Eye (tissue), 1 donor: ENCODE measurements at places on chromosomes 7 and 10.
A peak's percentile ranks its signal among the peaks of the same experiment; 100 is the strongest.

DNA sequence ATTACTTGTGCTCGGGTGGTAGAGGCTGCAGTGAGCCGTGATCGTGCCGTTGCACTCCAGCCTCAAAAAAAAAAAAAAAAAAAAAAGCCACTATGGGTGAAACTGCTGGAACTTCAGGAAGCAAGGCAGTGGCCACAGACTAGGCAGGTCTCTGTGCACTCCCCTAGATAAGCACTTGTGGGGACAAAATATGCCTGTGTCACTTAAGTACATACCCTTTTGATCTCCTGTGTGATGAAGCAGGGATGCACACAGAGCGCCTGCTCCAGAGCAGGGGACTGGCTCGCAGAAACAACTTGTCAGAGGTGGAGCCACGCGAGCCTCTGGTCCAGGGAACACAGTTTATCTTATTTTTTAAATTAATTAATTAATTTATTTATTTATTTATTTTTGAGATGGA, 42.9 kb upstream of the PSAP start:
- DNase-seq: no peak

- DNase-seq: no peak
These were observed 7.8 kb downstream of the RNF216 start for GRCh38 chr7:5773661-5774086.

GRCh38 chr7:2387897-2388636, 15.3 kb upstream of the CHST12 start:
- DNase-seq: no peak

GRCh38 chr7:38682606-38683005, 51.4 kb upstream of the AMPH start:
- no peak for DNase-seq

DNA sequence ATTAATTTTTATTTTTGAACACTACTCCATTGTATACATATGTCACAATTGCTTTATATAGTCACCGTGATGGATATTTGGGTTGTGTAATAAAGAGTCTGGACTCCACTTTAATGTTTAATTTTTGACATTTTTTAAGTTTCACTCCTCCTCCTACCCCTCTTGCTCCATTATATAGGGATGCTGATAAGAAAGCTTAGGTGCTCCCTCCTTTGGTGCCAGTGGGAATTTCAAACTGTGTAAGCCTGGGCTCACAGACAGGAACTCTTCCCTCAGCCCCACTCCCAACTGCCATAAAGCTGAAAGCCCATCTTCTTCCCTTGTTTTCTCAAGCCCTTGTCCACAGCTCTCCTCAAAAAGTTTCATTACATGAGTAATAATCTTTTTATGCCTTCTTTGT, 47.6 kb downstream of the TWIST1 start:
- DNase-seq: no peak

DNA sequence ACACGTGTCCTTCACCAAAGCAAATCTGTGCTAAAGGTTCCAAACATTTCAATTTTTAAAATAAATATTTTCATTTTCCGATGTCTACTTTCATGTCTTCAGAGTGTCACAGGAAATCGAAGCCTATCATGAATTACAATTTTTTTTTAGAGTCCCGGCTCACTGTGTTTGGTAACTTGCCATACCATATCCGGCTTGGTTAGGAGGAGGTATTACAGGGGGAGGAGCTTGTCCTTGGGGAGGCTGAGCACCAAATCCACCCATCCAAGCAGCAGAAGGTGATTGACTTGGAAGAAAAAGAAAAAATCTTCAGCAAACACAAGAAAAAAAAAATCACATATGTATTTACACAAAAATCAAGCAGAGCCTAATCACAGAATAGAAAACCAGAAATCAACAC, 21.3 kb downstream of the TIAL1 start:
- no peak for DNase-seq

DNA sequence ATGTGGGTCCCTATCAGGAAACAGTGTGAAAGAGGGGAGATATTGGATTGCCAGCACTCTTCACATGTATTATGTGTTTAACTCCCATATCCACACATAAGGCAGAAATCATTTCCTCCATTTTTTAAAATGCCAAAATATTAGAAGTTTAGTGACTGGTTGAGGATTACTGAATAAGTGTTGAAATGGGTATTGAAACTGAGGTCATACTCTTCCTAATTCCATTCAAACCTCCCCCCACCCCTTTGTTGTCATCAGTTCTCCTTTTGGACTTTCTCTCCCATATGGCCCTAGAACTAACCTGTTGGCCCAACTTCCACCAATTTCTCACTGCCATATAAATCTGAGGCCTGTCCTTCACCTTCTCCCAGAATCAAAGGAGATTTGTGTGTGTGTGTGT, 81.6 kb downstream of the EVX1 start:
- DNase-seq: no peak

- no peak for DNase-seq
These were observed 95.0 kb upstream of the DDC start for GRCh38 chr7:50660040-50660829.

DNA sequence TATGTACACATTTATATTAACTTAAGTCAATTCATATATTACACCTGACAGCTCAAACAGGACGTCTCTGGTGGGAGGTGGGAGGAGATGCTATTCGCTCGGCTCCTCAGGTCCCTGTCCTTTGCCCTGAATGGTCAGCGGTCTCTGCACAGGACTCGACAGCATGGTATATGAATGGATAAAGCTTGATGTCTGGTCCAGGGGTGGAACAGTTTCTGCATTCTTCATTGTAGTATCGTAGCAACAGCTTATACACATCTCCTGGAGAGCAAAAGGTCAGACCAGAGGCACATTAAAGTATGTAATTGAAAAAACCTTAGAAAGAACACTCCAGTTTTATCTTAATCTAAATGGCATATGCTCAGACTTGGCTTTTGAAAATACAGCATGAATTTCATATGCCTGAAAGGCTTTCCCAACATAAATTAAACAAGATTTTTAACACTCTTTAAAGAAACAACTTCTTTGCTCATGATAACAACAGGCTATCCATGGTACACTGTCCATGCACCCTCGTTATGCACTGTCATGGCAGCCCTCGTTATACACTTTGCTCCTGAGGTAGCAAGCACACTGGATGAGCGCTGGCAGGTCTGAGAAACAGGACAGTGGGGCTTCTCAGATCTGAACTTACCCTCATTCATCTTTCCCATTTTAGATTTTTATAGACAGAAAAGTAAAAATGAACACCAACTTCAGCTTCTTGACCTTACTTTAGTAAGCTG, 57.3 kb upstream of the OGDHL start:
- DNase-seq: no peak

- peak; percentile 37 for DNase-seq
These were observed 143.8 kb downstream of the TEX36 start for GRCh38 chr10:125538947-125539731.

DNA sequence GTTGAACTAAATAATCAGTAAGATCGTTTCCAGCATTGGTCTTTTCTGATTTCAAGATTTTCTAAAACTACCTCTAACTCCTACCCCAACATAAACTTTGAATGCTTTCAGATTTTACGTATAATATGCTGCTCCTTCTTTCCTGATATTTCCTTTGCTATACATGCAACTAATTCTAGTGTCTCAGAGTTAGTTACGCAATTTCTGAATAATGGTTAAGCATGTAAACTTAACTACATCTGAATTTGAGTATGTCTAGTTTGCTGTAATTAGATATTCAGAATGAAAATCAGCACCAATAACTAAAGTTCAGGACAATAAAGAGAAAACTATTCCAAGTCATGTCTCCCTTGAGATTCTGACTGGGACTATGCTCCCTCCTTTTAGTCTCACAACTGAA, 71.0 kb downstream of the SEMA3C start:
- DNase-seq: no peak

GRCh38 chr10:133527771-133528271, 658 bp downstream of the CYP2E1 start:
- peak; percentile 1 for DNase-seq

DNA sequence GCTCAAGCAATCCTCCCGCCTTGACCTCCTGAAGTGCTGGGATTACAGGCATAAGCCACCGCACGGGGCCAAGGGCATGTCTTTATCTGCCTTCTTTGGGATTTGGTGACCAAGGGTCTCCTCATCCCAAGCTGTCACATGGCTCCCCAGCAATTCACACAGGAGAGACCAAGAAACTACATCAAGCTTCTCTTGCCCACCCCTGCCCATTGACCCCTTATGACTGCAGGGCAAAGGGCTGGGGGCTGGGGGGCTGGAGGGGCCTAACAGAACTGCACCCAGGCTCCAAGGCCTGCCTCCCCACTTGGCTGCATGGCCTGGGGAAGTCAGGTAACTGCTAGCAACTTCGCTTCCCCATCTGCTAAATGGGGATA, 137.1 kb downstream of the SH3PXD2A start:
- DNase-seq: no peak

DNA sequence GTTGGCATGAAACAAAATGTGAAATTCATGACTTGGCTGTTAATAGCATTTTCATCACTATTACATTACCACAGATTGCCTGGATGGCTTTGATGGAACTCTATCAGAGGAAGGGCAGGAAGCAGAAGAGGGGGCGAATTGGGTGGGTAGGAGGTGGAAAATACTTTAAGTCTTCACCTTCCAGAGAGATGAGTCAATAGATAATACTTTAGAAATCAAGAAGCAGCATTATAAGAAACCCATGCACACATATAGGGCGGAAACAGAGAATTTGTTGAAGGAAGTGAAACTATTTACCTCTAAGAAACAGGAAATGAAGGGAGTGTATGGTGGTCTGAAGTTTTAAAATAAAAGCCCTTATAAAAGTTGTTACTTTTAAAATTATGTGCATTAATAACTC, 152.1 kb upstream of the TARP start:
- DNase-seq: no peak

- no peak for DNase-seq
These were observed 78.7 kb downstream of the HYCC1 start for GRCh38 chr7:22935269-22935668.

DNA sequence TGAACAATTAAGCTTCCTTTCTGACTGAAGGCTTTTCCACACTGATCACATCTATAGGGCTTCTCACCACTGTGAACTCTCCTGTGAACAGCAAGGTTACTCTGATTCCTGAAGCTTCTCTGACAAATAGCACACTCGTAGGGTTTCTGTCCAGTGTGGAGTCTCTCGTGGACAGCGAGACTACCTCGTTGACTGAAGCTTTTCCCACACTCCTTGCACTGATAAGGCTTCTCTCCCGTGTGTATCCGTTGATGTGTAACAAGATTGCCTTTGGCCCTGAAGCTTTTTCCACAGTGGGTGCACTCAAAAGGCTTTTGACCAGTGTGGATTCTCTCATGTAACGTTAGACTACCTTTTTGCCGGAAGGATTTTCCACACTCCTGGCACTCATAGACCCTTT, 4.4 kb downstream of the ZNF32 start:
- peak; percentile 30 for DNase-seq

GRCh38 chr7:45583296-45583695, 9.1 kb downstream of the ADCY1 start:
- DNase-seq: no peak

DNA sequence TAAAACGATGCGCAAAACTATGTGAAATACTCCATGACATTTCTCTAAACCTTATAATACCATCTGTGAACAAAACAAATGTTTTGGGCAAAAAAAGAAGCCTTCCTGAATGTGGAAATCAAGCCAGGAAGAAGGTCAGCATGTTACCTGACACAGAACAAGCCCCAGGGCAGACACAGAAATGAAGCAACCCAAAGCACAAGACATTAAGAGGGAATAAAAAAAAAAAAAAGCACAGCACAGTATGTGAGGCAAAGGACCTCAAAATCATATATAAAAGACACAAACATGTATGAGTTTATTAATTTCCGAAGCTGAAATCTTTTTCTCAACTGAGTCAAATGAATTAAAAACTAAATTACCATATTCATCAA, 161.8 kb downstream of the SKIDA1 start:
- DNase-seq: no peak

GRCh38 chr7:120180221-120180620, 92.8 kb upstream of the KCND2 start:
- no peak for DNase-seq

- DNase-seq: peak; percentile 55
These were observed 73.0 kb upstream of the LEP start for GRCh38 chr7:128167791-128168666.

GRCh38 chr7:46759711-46760480, 822.0 kb downstream of the TNS3 start:
- no peak for DNase-seq

DNA sequence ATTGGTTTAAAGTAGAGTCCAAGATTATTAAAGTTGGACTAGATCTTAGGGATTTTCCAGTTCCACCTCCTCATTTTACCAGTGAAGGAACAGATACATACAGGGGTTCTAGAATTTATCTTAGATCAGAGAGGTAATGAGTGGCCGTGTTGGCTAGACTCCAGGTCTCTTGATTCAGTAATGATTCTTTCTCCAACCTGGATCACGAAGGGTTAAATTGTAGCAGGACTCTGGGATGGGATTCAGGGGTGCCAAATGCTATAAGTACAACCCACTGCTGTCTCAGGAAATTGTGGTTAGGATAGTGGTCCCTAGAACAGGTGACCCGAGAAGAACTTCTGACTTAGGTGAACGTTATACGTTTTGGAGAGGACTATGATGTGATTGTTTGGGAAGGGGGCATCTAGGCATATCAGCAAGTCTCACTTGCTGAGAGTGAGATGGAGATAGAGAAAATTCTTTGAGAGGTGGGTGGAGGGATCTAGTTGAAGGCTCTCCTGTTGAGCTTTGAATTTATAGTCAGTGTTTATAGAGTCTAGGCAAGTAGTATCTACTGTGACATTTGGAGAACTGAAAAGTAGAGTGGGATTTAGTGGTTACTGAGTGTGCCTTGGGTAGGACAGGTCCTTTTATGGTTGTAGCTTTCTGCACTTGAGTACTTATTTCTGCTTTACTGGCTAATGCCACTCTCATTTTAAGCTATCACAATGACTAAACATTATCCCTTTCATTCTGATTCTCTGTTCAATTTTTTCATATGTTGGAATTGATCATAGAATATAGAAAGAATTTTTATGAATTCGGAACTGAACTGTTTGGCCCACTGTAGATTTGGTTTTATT, 58.3 kb downstream of the ST7 start:
- no peak for DNase-seq

DNA sequence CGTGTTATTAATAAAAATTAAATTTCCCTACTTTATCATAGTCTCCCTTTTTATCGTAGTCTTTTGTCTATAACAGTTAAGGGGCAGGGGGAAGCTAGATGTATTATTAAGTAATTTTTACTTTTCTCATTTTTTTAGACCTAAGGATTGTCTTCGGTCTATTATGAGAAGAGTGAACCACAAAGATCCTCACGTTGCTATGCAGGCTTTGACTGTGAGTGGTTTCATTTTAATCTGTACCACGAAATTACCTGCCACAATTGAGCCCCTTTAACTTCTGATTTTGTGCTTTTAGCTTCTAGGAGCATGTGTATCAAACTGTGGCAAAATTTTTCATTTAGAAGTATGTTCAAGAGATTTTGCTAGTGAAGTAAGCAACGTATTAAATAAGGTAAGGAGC, 40.6 kb downstream of the STAM start:
- DNase-seq: no peak

GRCh38 chr7:130420943-130421578, 19.8 kb downstream of the CEP41 start:
- DNase-seq: peak; percentile 44

- DNase-seq: no peak
These were observed 93.5 kb downstream of the UPF2 start for GRCh38 chr10:11949152-11949551.
